ENCODE measurements at places on chromosomes 7 and 10.

DNA sequence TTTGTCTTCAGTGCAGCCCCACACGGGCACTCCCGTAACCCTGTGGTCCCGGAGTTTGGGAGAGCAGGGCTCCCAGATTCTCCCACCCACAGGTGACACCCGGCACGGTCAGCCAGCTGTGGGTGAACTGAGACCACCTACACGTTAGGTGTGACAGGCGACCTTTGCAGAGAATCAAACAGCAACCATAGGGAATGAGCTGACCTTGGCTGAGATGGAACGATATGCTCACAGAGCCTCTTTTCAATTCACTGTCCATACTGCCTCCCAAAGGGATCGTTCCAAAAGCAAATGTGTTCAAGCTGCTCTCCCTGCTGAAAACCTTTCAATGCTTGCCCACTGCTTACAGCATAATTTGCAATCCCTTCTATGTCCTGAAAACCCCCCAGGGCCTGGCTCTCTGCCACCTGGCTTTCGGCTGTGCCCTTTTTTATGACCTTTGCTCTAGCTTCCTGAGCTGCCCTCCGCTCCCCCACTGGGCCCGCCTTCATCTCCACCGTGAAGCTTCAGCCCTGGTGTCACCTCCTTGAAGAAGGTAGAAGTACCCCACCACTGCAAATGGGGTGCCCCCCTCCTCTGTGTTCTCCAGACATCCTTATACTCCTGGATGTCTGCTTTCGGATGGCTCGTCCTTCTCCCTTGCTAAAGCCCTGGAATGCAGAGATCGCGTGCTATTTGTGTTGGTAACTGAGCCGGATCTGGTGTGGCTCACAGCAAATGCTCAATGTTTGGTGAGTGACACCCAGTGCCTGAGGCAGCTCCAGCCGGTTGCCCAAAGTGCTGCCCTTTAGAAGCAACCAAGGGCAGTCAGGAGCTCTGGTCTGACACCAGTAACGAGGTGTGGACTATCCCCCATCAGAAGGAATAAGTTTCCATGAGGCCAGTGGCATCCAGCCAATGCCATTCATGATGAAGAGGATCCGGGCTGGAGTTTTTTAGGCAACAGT, 90.4 kb downstream of the KIAA1549 start:
- DNase-seq, result peak; percentile 39

DNA sequence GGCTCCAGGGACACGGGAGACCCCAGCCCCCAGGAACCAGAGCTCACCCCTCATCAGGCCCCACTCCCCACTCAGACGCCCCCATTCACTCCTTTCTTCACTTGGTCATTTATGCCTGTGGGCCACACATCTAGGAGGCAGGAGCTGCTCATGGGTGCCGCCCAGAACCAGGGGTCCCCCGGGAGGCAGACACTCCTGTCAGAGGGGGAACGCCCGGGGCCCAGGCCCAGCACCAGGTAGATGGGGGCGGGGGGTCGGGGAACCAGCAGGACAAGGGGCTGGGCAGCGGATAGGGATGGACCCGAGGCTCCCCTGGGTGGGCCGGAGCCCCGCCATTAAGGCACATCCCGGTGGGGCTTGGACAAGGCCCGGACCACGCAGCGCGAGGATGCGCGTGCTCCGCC, 11.8 kb downstream of the CALY start:
- DNase-seq, result no peak

DNA sequence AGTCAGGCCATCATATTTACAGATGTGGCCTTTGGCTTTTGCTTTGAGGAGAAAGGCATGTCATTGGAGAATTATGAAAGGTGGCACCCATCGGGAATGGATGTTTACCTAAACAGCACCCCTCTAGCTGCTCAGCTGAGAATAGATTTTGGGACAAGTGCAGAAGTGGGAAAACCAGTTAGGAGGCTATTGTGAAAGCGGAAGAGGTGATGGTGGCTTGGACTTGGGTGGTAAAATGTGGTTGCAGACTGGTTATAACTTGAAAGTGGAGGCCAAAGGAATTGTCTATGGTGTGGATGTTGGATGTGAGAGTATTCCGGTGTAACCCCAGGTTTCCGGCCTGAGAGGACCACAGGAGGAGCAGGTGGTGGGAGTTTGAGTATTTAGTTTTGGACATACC, 5.2 kb upstream of the SLC12A9 start:
- DNase-seq, result no peak

GRCh38 chr10:114615600-114616007, 42.5 kb downstream of the ABLIM1 start:
- DNase-seq, result no peak

DNA sequence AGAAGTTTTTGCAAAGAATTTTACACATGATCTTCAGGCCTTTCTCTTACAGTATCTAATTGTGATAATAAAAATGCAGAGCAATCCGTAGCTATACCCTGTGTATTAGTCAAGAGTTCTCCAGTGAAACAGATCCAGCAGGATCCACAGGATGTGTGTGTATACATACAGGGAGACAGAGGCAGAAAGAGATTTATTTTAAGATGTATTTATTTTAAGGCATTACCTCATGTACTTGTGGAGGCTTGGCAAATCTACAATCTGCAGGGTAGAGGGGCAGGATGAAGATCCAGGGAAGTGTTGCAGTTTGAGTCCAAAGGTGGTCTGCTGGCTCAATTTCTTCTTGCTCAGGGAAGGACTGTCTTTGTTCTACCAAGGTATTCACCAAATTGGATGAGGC, 41.7 kb downstream of the ARHGAP12 start:
- no peak for DNase-seq

- no peak for DNase-seq
Observed at GRCh38 chr10:33111488-33112051, 153.5 kb upstream of the ITGB1 start.
